Keratinocyte (primary cell): ENCODE measurements at places on chromosomes 7 and 10.
A peak's percentile ranks its signal among the peaks of the same experiment; 100 is the strongest.

- no peak for DNase-seq
Observed at GRCh38 chr7:54915870-54916598, 102.8 kb upstream of the EGFR start.

GRCh38 chr10:86100581-86101061 lies 266.0 kb downstream of the GRID1 start:
- peak; percentile 1 for DNase-seq

DNA sequence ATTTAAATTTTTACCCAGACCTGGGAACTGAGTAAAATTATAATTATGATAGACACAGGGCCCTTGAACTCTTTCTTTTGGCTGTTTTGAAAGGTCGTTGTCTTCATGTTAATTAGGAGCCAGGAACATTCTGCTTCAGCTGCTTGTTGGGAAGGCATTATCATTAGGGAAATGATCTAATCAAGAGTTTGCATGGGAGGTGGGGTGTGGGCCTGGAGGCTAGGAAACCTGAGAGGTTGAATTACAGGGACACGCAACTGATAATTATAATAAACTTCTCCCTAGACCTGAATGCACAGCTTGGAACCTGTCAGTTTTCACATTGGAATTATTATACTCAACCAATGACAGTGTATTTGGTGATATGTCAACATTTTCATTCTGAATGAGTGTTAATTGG lies 237.7 kb downstream of the CACNB2 start:
- DNase-seq = no peak

- DNase-seq = no peak
Observed at GRCh38 chr7:30916767-30917166, 5.1 kb downstream of the AQP1 start.

- no peak for DNase-seq
Observed at GRCh38 chr7:18037609-18038008, 10.0 kb upstream of the PRPS1L1 start.

DNA sequence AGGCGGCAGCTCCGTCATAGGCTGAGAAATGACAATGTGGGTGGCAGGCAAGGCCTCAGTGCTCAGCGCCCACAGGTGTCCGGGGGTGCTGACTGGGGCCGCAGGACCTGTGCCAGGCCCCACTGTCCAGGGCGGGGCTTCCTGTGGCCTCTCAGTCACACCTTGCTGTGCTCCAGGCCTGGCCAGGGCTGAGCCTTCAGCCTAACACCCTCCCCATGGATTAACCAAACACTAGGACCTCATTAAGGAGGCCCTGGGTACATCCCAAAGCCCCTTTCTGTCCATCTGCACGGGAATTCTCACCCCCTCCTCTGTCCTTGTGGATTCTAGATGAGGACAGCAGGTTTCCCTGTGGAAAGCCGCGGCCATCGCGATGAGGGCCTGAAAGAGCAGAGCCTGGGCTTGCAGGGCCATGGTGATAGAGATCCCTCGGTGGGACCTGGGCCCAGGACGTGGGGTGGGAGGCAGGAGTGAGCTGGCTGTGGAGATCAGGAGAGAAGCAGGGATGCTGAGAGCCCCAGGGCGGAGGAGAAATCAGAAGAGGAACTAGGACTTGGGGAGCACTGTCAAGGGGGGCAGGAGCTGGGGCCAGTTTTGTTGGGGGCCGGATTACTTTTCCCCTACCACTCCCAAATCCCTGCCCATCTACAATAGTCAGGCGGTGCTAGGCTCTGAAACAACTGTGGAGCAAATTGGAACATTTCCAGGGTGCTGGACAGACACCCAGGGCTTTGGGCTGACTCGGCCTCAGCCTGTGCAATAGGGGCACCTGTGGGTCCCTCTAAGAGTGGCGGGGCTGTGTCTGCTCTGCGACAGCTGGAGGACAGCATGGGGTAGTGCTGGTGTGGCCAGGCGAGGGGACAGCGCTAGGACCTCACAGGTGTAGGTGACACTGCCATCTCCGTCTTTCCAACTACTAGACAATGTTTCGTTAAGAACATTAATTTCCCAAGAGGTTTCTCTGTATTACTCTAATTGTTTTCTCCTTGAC lies 23.3 kb upstream of the MNX1 start:
- DNase-seq = no peak

DNA sequence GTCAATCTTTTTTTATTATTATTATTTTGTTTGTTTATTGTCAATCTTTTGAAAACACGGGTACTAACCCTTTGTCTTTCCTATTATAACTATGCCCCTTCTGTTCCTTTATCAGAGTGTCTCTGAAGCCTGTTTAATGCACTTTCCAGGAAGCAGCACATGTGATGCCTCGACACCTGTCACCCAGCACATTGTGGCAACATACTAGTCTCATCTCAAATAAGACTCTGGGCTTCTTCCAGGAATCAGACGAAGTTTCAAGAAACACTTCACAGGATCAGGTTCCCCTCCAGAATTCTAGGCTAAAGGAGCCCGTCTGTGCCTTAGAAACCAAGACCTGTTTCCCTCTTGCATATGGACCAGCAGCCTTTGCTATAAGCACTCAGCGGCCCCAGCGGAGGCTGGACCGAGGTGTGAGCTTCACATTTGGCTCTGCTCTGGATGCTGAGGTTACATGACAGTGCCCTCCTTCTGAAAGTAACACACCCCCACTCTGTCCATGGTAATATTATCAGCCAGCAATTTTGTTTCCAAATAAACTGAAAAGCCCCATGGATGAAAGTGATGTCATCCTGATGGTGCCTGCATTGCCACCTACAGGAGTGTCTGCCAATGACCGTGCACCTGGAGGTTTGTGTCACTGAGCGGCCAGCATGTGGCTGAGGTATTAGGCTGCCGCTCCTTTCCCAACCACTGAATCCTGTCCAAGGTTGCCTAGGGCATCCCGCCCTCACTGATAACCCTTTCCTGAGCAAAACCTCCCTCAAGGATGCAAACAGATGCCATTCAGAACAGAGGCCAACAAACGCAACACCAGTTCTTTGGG lies 38.1 kb downstream of the MKI67 start:
- DNase-seq = no peak

- DNase-seq = no peak
Observed at GRCh38 chr7:49341849-49342248, 417.5 kb downstream of the CDC14C start.

DNA sequence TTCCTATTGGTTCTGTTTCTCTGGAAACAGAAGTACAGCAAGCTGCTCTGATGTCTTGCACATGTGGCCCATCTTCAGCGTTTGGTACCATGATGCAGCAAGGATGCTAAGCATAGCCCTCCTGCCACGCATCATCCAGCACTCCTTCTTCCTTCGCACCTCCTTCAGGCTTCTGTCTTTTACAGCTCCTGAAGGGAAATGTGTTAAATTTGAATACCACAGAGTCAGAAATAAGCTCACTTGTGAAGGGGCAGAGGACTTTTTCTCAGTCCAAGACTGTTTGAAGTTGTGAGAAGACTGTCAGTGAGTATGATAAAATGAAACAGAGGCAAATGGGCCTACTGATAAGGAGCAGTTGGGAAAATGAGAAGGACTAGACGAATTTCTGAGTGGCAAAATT lies 20.7 kb downstream of the TSPAN13 start:
- DNase-seq = no peak

DNA sequence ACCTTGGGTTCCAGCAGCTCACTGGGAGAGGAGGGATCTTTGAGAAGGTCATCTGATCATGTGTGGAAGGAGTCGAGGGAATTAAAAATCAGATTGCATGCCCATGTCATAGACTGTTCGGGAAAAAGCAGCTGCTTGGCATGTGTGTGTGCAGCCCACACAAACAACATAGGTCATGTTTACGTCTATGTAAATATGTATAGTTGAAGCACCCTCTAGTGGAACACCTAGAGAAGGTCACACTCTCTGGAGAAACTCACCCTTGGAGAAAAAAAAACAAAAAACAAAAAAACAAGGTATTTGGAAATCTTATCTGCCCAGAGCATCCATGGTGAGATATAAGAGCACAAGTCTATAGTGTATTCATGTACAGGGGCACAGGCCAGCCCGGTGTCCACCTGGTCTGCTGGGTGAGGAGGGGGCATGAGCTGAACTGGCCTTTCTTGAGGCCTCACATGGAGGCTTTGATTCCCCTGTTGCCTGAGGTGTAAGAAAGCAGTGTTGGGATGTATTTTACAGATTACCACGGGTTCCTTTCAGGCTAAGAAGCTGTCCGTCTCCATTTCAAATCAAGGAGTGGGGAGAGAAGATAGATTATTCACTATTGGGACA lies 98.0 kb downstream of the NPY start:
- DNase-seq = no peak

- no peak for DNase-seq
Observed at GRCh38 chr10:68099736-68100135, 9.6 kb upstream of the MYPN start.

GRCh38 chr7:107563081-107563774 lies 492 bp downstream of the COG5 start:
- no peak for DNase-seq

GRCh38 chr10:116278846-116279245 lies 5.8 kb upstream of the GFRA1 start:
- no peak for DNase-seq

DNA sequence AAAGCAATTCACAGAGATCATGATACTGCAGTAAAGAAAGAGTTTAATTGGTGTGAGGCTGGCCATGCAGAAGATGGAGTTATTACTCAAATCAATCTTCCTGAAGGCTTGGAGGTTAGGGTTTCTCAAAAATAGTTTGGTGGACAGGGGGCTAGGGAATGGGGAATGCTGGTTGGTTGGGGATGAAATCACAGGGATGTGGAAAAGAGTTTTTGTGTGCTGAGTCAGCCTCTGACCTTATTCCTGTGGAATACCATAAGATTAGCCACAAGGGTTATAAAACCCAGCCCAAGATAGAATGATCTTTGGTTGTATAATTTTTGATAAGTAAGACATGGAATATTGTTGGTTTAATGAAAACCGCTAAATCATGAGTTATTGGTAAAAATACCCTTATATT lies 764.3 kb downstream of the TYW1 start:
- DNase-seq = no peak

GRCh38 chr10:6525599-6526165 lies 54.4 kb downstream of the PRKCQ start:
- DNase-seq = no peak

DNA sequence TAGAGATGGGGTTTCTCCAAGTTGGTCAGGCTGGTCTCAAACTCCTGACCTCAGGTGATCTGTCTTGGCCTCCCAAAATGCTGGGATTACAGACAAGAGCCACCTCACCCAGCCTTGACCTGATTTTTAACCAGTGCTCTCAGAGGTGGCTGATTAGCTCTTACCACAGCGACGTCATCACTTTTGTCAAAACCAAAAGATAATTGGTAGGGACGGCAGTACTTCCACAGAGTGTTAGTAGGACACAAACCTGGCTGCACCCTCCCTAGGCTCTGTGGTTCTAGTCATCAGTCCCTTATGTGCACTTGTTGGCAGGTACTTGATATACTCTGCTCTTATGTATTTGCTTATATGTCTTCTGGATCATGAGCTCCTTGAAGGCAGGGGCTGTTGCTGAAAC lies 74.0 kb downstream of the GPR141 start:
- no peak for DNase-seq

DNA sequence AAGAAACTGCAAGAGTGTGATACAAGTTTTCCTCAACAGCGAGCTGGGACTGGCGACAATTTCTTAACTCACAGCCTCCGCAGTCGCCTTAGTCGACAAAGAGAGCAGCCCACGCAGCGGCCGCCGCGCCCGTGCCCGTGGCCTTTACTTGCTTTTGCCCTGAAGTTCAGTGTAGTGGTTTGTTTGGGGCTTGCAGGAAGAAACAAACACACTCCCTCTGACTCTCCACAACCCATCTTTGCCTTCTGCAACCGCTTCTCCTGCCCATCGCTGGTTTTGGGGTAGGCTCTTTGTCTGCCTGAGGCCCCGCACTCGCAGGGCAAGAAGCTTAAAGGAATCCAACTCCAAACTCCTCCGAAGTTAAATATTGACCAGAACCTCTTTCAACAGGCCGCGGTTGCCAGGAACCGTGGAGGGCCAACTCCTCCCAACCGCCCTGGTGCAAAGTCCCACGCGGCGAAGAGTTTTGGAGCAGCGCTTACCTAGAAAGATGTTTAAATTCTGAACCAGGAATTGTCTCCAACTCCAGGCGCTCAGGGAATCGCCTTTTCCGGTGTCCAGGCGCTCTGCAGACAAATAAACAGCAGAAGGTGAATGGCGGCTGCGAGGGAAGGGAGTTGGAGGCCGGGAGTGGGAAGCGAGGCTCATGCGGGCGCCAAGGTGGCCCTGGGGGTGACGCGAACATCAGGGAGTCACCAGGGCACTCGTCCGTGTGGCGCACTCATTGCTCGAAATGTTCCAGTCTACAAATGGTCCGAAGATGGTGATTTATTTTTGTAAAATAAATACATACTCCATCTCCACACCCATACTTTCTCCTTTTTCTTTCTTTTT lies 8.3 kb downstream of the HOXA4 start:
- no peak for DNase-seq

- no peak for DNase-seq
Observed at GRCh38 chr7:1749864-1750466, 79.9 kb downstream of the ELFN1 start.

- DNase-seq = no peak
Observed at GRCh38 chr7:140017543-140017942, 45.2 kb downstream of the PARP12 start.

DNA sequence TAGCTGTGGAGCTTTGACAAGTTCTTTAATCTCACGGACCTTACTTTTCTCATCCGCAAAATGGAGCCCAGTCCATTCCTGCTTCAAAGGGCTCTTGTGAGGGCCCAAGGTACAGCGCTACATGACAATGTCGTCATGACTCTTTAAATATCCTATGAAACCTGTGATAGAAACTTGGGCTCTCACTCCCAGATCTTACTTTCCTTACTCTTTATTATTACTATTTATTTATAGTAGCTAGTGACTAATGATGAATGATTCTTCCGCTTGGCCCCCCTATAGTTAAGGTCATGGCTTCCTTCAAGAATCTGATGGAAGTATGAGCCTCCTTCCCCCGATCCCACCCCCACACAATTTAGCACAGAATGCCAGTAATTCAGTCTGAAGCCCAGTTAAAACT lies 41.9 kb downstream of the RBM20 start:
- DNase-seq = no peak
